NCI-H2081 (cell line): ENCODE measurements at places on chromosomes 6 and 20.

- no peak for DNase-seq
These were observed 784.9 kb downstream of the TENT5A start for GRCh38 chr6:80967609-80968008.

GRCh38 chr6:16712255-16712930 is 48.9 kb downstream of the ATXN1 start:
- DNase-seq, result no peak

GRCh38 chr20:57957411-57958049 is 247.7 kb upstream of the PMEPA1 start:
- DNase-seq, result no peak

DNA sequence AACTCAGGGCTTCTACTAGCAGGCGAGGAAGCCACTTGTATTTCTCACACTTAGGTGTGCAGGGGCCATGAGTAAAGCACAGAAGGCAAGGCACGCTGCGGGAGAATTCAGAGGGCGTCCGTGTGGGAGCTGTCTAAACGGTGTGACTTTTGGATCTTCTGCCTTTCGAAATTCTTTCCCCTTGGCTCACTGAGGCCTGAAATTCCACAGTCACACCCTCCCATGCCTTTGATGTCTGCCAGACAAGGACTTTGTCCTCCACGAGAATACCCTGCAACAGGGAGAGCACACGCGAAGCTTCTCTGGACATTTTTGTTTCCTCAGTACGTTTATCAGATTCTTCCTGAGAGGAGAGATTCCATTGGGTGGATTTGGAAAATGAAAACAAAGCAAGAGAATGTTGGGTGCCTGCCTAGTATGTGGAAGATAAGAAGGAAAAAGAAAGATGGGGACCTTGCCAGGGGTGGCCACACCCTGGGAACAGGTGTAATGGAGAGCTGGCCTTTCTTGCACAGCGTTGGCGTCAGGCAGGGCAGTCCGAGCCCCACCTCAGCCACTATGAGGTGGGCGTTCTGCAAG is 235.7 kb downstream of the MYLK4 start:
- no peak for DNase-seq

DNA sequence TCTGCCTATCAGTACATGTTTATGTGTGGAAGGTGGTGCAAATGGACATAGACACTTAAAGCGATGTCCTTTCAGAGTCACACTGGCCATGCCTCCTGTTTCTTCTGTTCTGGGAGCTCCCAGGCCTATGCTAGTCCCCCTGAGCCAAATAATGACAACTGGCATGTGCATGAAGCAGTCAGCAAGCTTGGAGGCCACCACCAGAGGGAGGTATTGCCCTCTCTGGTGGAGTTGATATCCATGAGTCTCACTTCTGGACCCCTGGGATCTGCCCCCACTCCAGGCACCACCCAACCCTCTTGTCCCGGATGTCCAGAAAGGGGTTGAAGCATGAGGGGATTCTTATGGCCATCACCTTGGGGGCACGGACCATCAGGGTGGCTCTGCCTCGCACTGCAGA is 172.2 kb downstream of the AIG1 start:
- peak; percentile 3 for DNase-seq

GRCh38 chr6:144327081-144327480 is 41.9 kb downstream of the UTRN start:
- DNase-seq, result no peak

DNA sequence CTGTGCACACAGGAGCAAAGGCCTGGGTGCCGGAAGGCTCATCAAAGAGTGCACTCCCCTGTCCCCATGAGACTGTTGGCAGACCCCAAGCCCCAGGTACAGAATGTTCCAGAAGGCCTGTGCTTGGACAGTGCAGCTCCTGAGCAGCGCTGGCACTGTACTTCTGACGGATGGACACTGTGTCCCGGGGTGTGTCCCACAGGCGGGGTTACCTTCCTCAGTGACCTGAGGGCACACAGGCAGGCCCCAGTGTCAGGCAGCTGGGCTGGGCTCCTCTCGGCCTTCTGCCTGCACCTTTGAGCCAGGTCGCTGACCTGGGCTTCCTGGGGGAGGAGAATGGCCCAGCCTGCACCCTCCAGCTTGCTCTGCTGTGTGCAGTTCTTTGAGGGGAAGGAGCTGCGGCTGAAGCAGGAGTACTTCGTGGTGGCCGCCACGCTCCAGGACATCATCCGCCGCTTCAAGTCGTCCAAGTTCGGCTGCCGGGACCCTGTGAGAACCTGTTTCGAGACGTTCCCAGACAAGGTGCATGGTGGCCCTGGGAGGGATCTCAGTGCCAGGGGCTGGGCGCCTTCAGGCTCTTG is 30.1 kb downstream of the PYGB start:
- DNase-seq, result no peak

- no peak for DNase-seq
These were observed 6.0 kb upstream of the ZDHHC14 start for GRCh38 chr6:157374889-157375443.

DNA sequence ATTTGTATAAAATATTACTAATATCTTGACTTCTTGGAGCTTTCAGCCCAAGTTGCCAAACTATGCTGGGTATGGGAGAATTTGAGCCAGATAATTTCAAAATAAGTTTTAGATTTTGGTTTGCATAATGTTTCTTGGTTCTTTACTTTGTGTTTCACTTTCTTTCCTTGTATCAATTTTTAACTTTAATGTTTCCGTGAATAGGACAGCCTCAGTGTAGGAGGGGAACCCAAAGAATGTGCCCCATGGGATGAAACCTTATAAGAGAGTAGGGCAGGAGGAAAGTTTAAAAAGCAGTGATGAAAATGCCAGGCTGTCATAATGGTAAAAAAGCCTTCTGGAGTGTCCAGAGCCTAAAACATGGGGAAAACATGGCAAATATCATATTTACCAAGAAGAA is 252.4 kb upstream of the IRAK1BP1 start:
- DNase-seq, result no peak

GRCh38 chr20:42483730-42484303 is 705.9 kb downstream of the PTPRT start:
- DNase-seq, result no peak

GRCh38 chr6:150876598-150876997 is 11.1 kb downstream of the MTHFD1L start:
- DNase-seq, result peak; percentile 69

- DNase-seq, result no peak
These were observed 120.8 kb upstream of the TNFAIP3 start for GRCh38 chr6:137746264-137746663.

GRCh38 chr6:85594197-85594930 is 706 bp upstream of the SNX14 start:
- DNase-seq, result no peak

DNA sequence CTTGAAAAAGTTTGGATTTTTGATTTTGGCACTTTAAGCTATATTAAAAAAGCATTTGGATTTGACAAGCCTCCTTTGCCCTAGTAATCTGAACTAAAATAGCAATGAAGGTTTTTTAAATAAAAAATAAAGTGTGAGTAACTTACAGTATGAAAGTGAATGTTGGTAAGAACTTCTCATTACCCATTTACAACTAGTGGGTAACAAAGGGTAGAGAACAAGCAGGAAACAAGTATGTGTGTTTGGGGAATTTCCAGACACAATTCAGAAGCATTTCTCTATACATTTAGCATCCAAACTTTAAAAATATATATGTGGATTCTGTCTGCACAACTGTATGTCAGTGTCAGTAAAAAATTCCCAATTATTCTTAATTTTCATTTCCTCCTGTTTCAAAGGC is 2.9 kb downstream of the TMEM30A start:
- no peak for DNase-seq

GRCh38 chr6:137919837-137920730 is 53.0 kb downstream of the TNFAIP3 start:
- DNase-seq, result no peak

- DNase-seq, result no peak
These were observed 83.3 kb downstream of the PLCB1 start for GRCh38 chr20:8215361-8215781.

- DNase-seq, result no peak
These were observed 231.1 kb upstream of the ZNF217 start for GRCh38 chr20:53824779-53825178.

GRCh38 chr6:16322666-16323312 is 84.4 kb downstream of the GMPR start:
- peak; percentile 33 for DNase-seq

DNA sequence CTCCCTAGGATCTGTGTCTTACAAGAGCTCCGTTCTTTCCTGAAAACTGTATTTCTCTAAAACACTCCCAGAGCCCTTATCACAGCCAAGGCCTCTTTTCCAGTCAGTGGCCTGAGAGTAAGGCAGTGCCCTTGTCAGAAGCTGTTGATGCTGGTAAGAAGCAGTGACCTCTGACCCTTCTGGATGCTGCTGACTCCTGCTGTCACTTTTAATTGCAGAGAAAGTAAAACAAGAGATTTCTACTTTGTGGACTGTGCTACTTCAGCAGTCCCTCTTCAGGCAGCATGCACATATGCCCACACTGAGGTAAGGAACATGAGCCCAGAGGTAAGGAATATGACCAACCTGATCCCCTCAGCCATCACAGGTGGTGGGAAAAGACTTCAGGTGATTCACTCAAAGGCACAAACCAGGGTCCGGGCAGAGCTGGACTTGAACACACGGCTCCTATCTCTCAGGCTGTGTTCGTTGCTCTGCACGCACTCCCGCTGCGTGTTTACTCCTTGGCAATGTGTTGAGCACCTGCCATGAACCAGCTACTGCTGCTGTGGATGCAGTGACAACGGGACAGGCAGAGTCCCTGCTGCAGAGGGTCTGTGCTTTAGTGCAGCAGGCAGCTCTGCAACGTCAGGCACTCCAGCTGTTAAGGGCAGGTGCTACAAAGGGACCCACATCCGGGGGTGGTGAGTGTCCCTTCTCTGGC is 201.9 kb upstream of the CST7 start:
- no peak for DNase-seq

- no peak for DNase-seq
These were observed 94.6 kb downstream of the CD109 start for GRCh38 chr6:73790574-73790973.

DNA sequence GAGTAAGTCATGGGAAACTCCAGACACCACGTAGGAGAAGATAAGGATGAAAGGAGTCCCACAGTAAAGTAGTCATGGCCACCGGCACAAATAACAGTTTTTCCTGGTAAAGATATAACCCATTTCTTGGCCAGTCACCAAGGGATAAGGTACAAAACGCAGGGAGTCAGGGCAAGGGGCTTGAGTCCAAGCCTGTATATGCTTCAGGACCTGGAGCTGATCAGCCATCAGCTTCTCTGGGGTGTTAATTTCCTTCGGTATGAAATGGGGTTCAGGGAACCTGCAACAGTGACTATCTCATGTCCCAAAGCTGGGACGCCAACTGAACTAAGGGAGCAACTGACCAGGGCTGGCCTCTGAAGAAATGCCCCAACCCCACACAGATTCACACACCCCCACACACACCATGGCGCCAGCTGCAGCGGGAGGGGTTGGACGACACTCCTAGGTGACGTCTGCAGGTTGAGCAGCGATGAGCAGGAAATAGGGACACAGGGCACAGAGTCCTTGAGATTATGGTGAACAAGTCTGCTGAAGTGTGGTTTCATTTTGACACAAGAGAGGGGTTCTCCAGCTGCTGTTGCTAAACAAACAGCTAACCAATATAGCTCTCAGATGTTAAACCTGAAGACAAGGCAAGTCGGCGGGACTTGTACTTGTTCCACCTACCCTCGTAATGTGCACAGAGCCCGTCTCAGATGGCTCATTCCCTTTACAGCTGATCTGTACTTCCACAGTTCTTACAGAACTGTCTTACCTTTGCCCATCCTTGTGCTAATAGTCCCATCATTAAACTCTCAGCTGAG is 7.4 kb upstream of the ADTRP start:
- DNase-seq, result no peak

DNA sequence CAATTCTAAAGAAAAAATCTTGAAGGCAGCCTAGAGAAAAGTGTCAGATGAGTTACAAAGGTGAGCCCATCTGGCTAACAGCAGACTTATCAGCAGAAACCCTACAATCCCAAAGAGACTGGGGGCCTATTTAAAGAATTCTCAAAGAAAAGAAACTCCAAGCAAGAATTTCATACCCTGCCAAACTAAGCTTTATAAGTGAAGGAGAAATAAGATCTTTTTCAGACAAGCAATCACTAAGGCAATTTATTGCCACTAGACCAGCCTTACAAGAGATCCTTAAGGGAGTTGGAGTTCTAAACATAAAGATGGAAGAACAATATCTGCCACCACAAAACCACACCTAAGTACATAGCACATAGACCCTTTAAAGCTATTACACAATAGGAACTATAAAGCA is 24.9 kb upstream of the DEFB126 start:
- DNase-seq, result no peak

DNA sequence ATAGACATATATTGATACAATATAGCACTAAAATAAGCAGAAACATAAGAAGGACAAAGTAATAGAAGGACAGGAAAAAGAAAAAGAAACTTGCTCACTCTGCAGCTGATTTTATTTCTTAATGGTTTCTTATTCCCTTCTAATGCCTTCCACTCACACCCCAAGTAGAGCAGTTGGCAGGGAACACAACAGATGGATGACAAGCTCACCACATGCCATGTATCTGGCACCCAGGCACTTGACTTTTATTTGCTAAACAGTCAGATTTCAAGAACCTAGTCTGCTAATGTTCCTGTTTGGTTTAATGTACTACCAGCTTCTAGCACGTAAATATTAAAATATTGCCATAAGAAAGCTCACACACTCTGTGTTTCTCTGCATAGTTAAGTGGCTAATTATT is 87.1 kb downstream of the COL19A1 start:
- DNase-seq, result peak; percentile 42

DNA sequence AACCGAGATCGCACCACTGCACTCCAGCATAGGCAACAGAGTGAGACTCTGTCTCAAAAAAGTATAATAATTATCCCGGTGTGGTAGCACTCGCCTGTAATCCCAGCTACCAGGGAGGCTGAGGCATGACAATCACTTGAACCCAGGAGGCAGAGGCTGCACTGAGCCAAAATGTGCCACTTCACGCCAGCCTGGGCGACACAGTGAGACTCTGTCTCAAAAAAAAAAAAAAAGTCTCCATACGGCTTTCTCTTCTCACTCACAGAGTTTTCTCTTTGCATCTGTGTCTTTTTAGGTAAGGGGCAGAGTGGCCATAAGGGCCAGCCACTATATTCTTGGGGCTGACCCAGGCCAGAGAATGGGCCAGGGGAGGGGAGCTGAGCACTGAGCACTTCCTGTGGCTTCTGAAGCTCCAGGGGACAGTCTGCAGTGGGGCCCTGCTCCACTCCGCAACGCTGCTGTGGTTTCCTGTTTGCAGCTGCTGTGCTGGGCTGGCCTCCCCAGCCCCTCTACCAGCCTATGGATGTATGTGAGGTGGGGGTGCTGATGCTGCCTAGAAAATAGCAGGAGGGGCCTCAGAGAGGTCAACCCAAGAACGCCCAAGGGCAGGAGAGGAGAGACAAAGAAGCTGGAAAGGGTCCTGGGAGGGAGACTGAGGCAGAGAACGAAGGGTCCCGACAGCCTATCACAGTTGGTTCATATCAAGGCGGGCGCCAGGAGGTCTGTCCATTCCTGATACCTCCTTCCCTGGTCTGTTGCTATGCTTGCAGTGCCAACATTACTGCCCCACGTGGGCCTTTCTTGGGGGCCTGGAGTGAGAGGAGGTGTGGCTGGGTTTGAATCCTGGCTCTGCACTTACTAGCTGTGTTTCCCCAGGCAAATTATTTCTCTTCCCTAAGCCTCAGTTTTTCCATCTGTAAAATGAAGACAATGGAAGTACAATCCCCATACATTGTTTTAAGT is 16.0 kb downstream of the SLA2 start:
- DNase-seq, result no peak

- DNase-seq, result no peak
These were observed 62.2 kb upstream of the BMP2 start for GRCh38 chr20:6705106-6705766.

- DNase-seq, result peak; percentile 52
These were observed 30.6 kb downstream of the COL11A2 start for GRCh38 chr6:33161354-33162331.

- no peak for DNase-seq
These were observed 20.8 kb downstream of the ULBP3 start for GRCh38 chr6:150048099-150048498.

- no peak for DNase-seq
These were observed 11.2 kb downstream of the ZNF337 start for GRCh38 chr20:25685276-25686080.
